ENCODE measurements at places on chromosomes 1 and 21.

- no peak for DNase-seq
Observed at GRCh38 chr1:86913399-86913895, 479 bp downstream of the SELENOF start.

DNA sequence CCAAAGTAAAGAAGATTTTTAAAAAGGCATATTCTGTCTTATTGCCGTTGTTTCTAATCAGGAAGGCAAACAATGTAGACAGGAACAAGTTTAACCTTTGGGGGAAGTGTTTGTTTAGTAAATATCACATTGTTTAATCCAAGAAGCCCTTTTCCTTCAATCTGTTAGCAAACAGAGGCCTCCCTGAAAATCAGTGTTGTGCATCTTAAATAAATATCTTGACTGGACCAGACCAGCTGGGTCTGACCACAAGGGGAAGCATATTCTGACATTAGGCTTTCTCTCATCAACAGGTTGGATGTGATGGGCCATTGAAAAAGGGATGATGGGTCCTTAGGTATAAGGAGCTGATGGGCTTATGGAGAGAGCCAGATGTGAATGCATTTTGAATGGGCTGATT is 81.8 kb upstream of the SGIP1 start:
- no peak for DNase-seq

DNA sequence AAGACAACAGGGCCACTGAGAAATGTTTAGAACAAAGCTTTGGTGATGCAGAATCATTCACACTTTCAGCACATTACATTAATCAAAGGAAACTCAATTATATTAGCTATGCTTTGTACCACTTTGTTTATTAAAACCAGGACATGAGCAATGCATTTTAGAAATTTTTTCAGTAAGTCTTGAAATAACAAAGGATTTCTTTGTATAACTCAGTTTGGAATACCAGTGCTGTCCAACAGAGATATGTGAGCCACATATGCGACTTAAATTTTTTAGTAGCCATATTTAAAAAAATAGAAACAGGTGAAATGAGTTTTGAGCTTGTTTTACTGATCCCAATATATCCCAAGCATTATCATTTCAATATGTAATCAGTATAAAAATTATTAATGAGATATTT is 18.8 kb upstream of the F3 start:
- DNase-seq, result no peak

DNA sequence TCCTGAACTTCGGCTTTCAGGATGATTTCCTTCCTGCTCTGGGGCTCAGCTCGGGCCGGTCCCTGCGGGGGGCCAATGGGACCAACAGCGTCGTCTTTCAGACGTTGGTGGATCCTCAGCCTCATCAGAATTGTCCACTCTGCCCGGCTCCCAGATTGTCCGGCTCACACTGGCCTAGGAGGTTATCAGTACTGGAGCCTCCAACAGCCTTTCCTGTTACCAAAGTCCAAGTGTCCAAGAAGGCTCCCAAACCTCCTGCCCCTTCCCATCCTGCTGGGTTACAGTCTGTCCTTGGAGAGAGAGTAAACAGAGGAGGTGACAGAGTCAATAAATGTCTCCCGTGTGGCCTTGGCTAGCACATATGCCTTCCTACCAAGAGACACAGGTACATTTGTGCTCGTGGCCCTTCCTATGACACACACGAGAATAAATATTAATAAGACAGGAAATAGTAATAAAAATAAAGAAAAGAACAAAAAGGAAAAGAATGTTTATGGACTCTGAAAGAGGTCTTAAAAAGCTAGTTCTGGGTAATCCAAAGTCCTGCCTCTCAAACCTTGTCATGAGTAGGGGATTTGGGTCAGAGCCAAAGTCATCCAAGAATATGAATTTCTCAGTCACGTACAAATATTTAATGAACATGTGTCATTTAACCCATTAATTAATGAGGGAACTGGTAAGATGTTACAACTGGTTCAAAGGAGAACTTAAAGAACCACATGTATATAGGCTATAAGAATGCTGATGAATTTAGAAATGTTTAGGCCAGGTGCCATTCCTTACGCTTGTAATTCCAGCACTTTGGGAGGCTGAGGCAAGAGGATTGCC is 80.8 kb upstream of the SLC2A1 start:
- DNase-seq, result no peak

DNA sequence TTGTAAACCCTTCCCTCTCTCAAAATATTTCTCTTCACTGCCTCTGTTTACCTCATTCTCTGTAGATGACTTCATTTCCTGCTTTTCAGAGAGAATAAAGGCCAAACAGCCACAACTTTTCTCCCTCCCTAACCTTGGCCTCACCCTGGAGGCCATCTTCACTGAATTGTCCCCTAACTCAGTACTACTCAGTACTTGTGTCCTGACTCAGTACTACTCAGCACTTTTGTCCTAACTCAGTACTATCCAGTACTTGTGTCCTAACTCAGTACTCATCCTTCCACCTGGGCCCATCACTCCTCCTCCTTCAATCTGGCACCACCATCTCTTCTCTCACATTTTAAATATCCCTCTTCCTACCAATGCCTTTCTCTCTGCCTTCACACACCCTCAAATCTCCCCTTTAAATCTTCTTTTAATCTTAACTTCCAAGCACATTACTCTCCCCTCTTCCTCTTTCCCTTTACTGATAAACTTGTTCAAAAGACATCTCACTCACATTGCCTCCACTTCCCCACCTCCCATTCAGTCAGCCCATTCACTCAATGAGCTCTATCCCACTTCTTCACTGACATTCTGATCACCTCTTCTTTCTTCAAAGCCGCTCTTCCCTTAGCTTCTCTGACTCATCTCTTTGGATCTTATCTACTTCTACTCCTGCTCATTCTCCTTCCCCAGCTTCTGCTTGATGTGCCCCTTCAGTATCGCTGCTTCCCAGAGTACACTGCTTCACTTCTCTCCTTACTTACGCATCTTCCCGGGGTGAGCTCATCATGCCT is 121.4 kb downstream of the RNF220 start:
- no peak for DNase-seq

- no peak for DNase-seq
Observed at GRCh38 chr1:232048481-232048880, 421.9 kb downstream of the DISC1 start.

DNA sequence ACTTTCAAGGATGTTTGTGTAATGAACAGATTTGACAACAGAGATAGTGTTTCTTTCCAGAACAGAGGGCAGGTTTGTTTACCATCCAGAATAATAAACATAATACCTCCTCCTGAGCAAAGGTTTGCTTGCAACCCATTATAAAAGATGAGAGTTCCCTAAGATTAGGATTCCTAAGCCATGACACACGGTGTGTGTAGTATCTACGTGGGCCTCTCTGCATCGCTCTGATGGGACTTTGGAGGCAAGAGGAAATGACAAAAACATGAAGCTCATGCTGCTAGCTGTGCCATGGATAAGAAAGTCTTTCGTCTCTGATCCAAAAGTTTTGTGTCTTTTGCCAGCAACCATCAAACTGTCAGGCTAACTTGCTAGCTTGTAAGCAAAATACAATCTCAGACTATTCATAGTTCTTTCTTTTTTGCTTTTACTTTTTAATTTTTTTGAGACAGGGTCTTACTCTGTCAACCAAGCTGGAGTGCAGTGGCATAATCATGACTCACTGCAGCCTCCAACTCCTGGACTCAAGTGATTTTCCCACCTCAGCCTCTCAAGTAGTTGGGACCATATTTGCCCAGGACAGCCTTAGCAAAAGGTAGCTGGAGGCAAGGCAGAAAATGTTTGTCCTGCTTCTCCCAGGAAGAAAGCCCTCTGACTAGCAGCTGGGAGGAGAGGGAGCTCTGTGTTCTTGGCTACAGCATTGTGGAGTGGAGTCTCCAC is 81.1 kb downstream of the LHX4 start:
- no peak for DNase-seq

DNA sequence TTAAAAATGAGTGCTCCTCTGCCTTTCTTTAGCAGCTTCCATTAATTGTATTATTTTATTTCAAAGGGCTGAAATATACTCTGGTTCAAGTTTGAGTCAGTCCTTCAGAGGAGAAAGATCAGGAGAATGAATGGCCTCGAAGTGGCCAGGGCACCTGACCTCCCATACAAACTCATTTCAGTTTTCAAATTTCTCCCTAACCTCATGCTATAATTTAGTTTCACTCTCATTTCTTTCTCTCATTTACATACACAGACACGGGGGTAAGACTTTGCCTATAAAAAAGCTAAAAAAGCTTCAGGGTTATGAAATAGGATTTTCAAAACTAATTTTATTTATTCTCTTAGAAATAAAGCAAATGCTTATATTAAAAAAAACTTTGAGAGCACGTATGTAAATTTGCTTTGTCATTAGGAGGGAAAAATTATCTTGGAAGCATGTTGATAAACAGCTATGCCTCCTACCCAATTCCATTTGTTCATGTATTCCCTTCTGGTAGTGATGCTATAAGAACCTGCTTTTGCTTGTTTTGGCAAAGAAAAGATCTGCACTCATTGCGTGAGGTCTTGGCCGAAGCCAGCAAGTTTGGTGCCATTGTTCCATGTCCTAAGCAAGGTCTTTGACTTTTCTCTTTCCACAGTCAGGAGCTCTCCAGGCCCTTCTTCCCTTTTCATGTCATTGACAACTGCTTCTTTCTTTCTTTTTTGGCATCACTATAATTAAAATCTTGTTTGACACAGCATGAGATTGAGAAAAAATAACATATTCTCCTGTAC is 80.4 kb upstream of the LRRC53 start:
- no peak for DNase-seq

- DNase-seq, result no peak
Observed at GRCh38 chr1:169200319-169200718, 93.8 kb downstream of the ATP1B1 start.

GRCh38 chr1:93804412-93804811 is 74.6 kb downstream of the DNTTIP2 start:
- DNase-seq, result no peak

- peak; percentile 12 for DNase-seq
Observed at GRCh38 chr1:186605762-186606350, 74.4 kb downstream of the PTGS2 start.

DNA sequence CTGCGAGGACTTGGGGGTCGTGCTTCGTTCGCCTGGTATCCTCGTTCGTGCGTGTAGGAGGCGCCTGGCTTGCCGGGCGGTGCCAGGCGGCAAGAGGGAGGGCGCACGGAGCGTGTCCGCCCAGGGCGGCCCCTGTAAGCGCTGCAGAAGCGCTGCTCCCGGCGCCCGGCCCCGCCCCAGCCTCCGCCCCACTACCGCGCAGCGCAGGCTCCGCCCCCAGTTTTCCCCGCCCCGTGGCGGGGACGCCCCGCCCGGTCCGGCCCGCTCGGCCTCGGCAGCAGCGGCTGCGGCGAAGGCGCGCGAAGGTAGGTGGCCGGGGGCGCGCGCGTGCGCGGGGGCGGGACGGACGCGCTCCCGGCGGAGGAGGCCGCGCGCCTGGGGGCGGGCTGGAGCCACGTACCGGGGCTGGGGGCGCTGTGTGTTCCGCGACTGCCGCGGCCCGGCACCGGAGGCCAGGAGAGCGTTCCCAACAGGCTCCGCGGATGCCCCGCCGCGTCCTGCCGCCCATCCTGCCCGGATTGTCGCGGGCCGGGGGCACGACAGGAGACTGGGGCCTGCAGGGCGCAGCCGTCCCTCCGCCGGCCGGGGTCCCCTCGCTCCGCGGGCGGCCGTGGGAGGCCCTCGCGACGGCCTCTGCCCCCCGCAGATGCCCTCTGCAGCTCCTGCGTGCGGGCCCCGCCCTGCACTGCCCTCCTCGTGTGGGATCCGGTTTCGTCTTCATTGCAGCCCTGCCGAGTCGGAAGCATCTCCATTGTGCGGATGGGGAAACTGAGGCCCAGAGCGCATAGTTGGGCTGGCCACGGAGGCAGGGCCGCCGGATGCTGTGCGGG is 7.7 kb upstream of the CROCC start:
- DNase-seq, result peak; percentile 100

- DNase-seq, result no peak
Observed at GRCh38 chr1:232521660-232522059, 108.3 kb downstream of the SIPA1L2 start.

DNA sequence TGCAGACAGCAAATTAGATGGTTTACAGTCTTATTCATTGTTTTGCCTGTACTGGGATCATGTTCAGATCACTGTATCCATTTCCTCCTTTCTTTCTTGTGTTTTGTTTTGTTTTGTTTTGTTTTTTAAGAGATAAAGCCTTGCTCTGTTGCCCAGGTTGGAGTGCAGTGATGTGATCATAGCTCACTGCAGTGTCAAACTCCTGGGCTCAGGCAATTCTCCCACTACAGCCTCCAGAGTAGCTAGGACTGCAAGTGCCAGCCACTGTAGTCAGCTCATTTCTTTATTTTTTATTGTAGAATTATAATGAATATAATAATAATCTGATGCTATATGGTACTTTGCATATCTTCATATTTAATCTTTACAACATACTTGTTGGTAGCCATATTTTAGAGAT is 403.7 kb upstream of the B3GALT2 start:
- DNase-seq, result no peak

DNA sequence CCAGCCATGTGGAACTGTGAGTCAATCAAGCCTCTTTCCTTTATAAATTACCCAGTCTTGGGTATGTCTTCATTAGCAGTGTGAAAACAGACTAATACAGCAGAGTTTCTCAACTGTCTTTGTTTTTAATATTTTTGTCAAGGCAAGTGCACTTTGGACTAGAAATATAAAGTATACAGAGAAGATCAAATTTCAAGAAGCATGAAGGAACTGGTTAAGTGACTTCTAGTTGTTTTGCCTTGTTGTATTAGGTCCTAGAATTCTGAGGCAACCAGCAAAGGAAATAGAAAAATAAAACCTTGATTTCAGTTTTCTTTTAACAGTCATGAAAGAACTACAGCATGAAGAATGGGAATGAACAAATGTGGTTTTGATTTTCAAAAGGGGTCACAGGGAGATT is 131.1 kb upstream of the PTGFR start:
- no peak for DNase-seq

- DNase-seq, result no peak
Observed at GRCh38 chr1:150546294-150546937, 2.8 kb upstream of the ADAMTSL4 start.

- no peak for DNase-seq
Observed at GRCh38 chr21:39004634-39005501, 178.4 kb downstream of the PSMG1 start.

DNA sequence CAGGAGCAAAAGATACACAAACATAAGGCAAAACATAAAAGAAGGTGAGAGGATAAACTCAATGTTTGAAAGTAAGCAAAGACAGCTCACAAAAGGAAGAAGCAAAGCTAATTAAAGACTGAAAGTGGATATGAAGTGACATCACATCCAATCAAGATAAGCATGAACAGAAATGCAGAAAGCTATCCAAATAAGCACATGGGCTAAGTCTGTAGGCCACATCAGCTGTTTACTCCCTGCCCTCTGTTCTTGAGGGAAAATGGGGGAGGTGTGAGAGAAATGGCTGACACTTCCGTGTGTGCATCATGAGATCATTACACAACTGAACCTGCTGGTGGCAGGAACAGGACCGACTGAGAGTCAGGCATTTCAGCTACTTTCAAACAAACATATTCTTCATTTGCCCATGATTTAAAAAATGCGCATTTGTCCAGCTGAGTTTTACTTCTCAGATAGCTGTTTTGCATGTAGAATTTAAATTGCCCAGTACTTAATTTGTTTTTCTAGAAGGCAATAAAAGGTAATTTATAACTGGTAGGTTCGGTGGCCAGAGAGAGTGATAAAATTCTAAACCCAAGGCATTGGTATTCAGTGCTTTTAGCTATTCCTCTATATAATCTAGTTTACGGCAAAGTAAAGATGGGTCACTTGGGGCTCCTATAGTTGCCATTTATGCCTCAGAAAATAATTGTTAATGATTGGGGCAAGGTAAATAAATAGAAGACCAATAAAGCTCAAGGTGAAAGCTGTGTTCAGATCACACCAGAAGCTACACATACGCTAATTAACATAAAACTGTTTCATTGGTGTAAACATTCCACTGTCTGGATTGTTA is 27.2 kb upstream of the MAN1A2 start:
- no peak for DNase-seq

Data from NCI-H2171 (cell line).